Astrocyte (in vitro differentiated cells and primary cell): ENCODE measurements at places on chromosomes 7 and 10. TPM values are rescaled to one million over a fixed set of nuclear protein-coding genes. Genes with fewer than 3 reads are reported as not detected.

- no peaks in the 10 kb centered on the region for H3K36me3 ChIP-seq
- no peak overlapping the region for H3K4me3 ChIP-seq
- H3K27ac ChIP-seq, result no peak overlapping the region
- no peaks in the 10 kb centered on the region for H3K27me3 ChIP-seq
Observed at GRCh38 chr10:111590703-111591102, 513.9 kb downstream of the ADRA2A start.

- no peaks in the 10 kb centered on the region for H3K27me3 ChIP-seq
- no peak for DNase-seq
- H3K36me3 ChIP-seq, result peaks cover 12% of the 10 kb centered on the region
Observed at GRCh38 chr7:149067869-149068268, 22.6 kb downstream of the ZNF786 start.

TBX20 gene
- total RNA-seq, result 1.1 and 1.3 TPM in 2 replicates

- H3K27ac ChIP-seq, result peak overlapping the region; percentile 65
- H3K4me3 ChIP-seq, result no peak overlapping the region
- peak; percentile 60 for DNase-seq
- no peaks in the 10 kb centered on the region for H3K27me3 ChIP-seq
- H3K4me1 ChIP-seq, result peaks cover 7% of the 10 kb centered on the region
Observed at GRCh38 chr7:129332254-129333035, 101.8 kb upstream of the STRIP2 start.

PSMC2 gene
- 144 and 146 TPM in 2 replicates for total RNA-seq

DNA sequence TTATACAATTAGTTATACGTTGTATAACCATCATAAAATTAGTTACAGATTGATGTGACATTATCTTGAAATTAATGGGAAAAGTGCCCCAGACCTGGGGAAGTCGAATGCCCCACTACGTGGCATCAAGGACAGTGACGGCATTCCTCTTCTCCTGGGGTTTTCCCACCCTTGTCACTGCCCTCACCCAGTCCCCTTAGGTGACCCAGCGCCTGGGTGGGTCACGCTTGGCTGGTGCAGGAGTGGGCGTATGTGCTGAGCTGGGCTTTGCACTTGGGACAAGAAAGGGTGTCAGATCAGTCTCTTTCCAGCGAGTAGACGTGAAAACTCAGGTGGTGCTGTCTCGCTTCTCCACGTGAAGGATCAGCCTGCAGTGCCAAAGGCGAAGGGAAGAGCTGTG lies 7.6 kb downstream of the FOXK1 start:
- peaks cover 12% of the 10 kb centered on the region for H3K4me1 ChIP-seq
- no peaks in the 10 kb centered on the region for H3K36me3 ChIP-seq
- H3K4me3 ChIP-seq, result no peak overlapping the region
- H3K27ac ChIP-seq, result no peak overlapping the region

DNA sequence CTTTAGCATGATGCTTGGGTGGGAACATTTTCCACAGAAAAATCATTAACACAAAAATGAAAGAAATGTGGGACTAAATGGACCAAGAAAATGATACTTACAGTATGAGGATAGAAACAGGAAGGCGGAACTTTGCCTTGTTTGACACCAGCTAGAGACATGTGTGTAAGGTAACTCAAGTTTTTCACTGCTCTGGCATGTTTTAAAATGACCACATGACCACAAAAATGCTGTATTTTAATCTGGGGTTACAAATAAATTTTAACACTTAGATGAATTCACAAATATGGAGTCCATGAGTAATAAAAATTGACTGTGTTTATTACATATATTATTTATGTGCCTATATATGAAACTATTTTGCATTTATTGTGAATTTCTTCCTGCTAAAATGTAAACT lies 100.9 kb upstream of the PHYHIPL start:
- peak; percentile 11 for DNase-seq
- no peak overlapping the region for H3K4me3 ChIP-seq
- peaks cover 14% of the 10 kb centered on the region for H3K4me1 ChIP-seq
- peaks cover 75% of the 10 kb centered on the region for H3K27me3 ChIP-seq

DNA sequence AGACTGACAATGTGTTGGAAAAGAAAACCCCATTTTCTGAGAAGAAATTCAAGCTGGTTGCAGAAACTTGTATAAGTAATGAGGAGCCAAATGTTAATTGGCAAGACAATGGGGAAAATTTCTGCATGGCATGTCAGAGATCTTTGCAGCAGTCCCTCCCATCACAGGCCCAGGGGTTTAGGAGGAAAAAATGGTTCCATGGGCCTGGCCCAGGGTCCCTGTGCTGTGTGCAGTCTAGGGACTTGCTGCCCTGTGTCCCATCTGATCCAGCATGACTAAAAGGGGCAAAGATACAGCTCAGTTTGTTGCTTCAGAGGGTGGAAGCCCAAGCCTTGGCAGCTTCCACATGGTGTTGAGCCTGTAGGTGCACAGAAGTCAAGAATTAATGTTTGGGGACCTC lies 440.3 kb upstream of the TPK1 start:
- no peaks in the 10 kb centered on the region for H3K4me1 ChIP-seq
- H3K4me3 ChIP-seq, result no peak overlapping the region
- no peak for DNase-seq
- H3K27ac ChIP-seq, result no peak overlapping the region

DNA sequence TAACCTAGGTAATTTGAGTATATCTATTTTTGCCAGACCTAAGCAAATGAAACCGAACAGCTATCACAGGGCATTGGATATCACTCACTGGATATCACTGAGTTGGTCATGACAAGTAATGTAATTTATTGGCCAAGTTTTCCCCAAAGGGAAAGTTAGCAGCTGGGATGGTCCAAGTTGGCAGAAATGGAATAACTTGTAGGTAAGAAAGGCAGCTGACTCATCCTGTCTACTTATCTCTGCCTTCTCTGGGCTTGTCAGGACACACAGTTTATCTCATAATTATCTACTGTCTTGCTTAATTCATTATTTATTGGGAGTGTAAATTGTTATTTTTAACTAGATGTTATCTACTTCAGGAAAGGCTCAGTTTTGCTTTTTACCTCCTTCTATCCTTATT lies 502.0 kb upstream of the DPP6 start:
- no peaks in the 10 kb centered on the region for H3K27me3 ChIP-seq
- no peaks in the 10 kb centered on the region for H3K4me1 ChIP-seq
- H3K27ac ChIP-seq, result no peak overlapping the region
- no peak overlapping the region for H3K4me3 ChIP-seq
- no peaks in the 10 kb centered on the region for H3K36me3 ChIP-seq
- DNase-seq, result no peak
